ENCODE measurements at places on chromosomes 11 and 22.

- no peak for DNase-seq
Measured at GRCh38 chr11:10091314-10092045, 202.5 kb downstream of the SBF2 start.

DNA sequence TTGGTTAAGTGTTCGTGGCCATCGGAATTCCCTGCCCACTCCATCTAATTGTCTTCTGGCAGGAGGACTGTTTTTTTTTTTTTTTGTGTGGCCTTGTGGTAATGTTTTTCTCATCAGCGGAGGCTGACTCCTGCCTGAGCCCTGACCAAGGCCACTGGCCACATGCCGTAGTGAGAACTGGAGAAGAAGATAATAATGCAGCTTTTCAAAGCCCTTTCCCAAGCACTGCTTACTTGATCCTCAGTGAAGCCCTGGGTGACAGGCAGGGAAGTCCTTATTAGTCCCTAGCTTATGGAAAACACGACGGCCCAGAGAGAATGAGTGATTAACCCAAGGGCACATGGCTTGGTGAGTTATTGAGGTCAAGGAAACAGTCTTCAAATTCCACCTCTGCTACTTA lies 71.2 kb downstream of the ADM start:
- DNase-seq: peak; percentile 85

GRCh38 chr11:41392596-41392995 lies 66.9 kb downstream of the LRRC4C start:
- DNase-seq: no peak

GRCh38 chr11:3132831-3133260 lies 32.3 kb downstream of the OSBPL5 start:
- no peak for DNase-seq

- DNase-seq: no peak
Measured at GRCh38 chr22:46451741-46452140, 85.7 kb downstream of the CELSR1 start.

DNA sequence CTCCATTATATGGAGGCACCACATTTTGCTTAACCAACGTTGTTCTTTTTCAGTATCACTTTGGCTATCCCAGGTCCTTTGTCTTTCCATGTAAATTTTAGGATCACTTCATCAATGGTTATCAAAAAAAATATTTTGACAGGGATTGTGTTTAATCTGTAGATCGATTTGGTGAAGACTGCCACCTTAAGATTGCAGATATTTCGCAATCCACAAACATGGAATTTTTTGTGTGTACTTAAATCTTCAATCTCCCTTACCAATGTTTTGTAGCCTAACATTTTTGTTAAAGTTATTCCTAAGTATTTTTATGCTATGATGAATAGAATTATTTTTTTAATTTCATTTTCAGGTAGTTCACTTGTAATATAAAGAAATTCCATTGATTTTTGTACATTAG lies 18.6 kb downstream of the PLAAT5 start:
- DNase-seq: no peak

DNA sequence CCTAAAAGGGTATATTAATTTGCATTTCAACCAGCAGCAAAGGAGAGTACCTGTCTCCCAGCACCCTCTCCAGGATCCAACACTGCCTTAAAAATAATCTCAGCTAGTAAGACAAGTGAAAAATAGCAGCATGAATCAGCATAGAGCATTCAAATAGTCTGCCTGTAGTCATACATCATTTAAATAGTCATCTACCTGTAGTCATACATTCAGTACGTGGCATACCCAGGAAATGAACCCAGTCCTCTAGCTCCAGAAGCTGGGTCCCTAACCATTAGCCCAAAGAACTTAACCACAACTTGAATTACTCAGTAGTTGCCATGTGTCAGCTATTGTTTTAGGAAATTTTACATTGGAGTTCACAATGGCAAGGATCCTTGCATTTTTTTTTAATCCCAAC lies 9.3 kb downstream of the TENM4 start:
- peak; percentile 20 for DNase-seq

- DNase-seq: no peak
Measured at GRCh38 chr11:64769283-64769682, 9.1 kb downstream of the SF1 start.

DNA sequence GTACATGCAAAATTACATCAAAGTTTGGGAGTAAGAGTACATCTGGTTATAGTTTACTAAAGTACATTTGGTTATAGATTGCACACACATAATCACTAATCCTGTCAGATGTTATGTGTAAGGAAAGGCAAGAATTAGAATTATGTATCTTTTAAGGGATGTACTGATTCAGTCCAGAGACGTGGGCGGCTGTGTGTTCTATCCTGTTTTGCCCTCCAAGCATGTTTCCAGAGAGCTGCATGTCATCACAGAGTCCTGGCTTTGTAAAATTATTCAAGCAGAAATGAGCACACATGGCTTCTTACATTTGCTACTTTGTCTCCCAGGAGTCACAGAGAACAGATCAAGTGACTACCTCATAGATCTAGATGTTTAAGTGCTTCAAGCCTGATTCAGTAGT lies 33.2 kb upstream of the CEP126 start:
- DNase-seq: no peak

- no peak for DNase-seq
Measured at GRCh38 chr22:44193535-44193891, 12.8 kb downstream of the PARVG start.

GRCh38 chr11:114159320-114159719 lies 99.8 kb downstream of the ZBTB16 start:
- DNase-seq: no peak

DNA sequence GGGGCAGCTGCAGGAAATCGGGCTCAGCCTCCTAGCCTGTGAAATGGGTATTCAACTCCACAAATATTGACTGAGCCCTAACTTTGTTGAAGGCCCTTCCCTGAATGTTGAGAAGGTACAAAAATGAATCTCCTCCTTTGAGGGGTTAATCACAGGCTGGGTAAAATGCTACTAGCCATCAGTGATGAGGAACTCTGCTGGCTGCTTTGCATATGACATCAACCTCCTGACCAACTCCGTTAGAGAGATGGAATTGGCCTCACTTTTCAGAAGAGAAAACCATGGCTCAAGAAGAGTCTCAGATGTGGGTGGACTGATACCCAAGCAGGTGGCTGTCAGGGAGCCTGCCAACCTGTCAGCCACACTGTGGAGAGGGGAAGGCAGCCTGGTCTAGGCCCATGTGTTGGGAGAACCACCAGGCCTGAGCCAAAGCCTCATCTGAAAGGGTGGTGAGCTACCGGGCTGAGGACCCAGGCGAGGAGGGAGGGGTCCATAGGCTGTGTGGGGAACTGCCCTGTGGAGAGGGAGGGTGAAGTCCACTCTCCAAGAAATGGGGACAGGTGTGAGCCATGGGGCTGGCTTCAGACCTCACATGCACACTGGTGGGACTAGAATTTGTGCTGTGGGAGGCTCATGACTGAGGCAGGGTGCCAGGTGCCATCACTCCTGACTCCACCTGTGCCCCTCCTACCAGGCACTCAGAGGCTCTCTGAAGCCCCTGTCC lies 11.8 kb downstream of the CDCA5 start:
- DNase-seq: no peak

DNA sequence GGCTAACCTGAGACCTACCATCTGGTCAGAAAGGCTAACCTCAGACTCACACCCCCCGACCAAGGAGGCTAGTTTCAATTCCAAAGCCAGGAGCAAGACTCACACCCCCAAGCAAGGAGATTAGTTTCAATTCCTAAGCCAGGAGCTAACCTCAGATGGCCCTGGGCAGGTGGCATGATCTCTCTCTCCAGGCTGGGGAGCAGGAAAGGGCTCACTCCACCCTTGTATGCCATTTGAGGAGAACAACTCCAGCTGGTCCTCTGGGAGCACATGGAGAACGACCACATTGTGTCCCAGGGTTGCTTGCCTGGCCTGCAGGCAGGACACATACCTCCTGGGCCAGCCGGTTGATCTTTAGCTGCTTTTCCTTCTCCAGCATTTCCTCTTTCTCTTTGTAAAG lies 32.6 kb downstream of the USH1C start:
- no peak for DNase-seq
